Effector memory CD8-positive, alpha-beta T cell (primary cell): ENCODE measurements at places on chromosomes 6 and 20.

GRCh38 chr6:116465246-116465645 is 4.1 kb downstream of the CALHM6 start:
- DNase-seq = no peak

DNA sequence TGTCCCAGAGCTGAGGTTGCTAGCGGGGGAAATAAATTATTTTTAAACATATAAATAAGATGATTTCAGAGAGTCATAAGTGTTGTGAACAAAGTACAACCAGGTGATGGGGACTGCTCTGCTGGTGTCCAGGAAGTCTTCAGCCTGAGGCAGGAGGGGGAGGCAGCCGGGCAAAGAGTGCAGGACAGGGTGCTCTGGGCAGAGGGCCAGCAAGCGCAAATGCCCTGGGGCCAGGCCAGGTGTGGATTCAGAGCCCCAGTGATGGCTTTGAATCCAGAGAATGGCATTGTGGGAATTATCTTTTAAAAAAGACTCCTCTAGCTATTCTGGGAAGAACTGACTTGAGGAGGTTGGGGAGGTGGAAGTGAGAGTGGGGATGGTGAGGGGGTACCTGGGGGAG is 1.6 kb downstream of the CLPSL1 start:
- DNase-seq = no peak

DNA sequence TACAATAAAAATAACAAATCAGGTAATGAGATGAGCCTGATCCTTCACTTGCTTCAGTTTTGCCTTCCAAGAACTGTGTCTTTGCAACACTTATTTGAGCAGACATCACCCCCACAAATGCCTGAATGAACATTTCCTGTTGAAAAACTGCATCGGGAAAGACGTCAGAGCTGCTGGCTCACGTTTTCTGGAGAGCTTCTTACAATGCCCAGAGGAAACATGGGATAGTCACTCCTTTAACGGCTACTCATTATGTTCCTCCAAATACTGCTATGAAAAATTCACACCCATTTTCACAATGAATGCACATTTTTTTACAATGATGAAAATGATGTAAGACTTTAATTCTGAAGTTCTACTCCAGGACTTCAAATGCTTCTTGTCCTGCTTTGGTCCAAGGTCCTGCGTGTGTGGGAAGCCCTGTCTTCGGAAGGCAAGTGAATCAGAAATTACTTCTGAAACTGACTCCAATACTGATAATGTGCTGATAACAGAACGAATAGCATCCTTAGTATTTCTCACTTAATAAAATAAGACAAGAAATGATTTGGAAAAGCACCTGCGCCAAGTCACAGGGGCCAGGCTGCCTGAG is 238.0 kb downstream of the ANKRD60 start:
- no peak for DNase-seq

GRCh38 chr6:81929828-81930227 is 177.3 kb upstream of the TENT5A start:
- no peak for DNase-seq

- no peak for DNase-seq
These were observed 99.6 kb downstream of the PREX1 start for GRCh38 chr20:48728042-48728825.

- no peak for DNase-seq
These were observed 949 bp downstream of the KIFC1 start for GRCh38 chr6:33392595-33392948.

DNA sequence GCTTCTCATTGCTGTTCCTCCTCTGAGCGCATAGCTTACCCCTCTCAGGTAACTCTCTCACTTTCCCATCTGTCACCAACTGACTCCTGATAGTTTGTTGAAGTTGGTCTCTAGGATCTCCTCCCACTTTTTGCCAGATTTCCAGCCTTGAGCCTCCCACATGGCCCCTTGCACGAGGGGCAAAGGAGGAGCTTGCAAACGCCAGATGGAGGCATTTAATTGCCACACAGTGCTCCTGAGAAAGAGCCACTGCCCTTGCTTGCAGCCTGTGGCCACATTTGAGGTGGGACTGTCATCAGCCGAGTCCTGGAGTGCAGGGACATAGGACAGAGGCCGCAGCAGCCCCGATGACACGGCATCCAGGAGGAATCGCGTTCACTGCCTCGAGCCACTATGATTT is 348.7 kb downstream of the SMOC2 start:
- DNase-seq = no peak

- peak; percentile 5 for DNase-seq
These were observed 30.3 kb downstream of the TBPL1 start for GRCh38 chr6:133983099-133983939.

DNA sequence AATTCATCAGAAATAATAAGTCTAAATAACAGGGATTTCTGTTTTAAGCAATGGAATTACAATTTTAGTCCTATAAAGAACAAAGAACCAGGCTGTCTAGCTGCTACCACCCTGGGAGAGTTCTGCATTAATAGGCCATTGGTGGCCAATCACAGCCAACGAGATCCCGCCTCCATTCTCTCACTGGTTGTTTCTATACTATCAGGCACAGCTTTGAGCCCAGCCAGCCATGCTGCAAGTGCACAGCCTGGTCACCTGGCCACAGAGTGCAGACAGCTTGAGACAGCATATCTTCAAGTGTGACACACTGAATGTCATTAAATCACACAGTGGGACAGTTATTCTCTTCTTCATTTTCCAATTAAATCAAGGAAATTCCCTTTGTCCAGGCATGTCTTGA is 16.1 kb upstream of the RAB22A start:
- DNase-seq = no peak

DNA sequence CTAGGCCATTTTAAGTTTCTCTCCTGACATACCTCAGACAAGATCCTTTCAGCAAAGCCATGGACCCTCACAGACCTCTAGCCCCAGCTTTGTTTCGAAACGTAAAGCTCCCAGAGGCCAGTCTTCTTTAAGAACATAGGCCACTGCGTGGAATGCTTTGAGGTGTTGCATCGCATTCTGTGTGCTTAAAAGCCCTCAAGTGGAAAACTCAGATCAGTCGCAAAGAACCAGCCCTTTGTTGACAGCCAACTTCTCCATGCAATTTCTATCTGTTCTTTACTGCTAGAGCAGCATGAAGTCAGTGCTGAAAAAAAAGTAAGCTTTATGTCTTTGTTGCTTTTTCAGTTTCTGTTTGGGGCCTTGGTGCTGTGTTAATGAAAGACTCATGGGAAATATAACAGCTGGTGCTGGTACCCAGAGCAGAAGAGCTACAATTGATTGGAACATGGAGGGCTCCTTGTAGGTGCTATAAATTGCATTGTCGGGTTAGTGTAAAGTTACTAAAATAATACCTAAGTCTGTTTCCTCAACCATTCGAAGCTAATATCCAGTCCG is 142.6 kb downstream of the MAP3K7 start:
- DNase-seq = no peak

GRCh38 chr20:60288945-60289344 is 330.7 kb downstream of the CDH26 start:
- DNase-seq = no peak

DNA sequence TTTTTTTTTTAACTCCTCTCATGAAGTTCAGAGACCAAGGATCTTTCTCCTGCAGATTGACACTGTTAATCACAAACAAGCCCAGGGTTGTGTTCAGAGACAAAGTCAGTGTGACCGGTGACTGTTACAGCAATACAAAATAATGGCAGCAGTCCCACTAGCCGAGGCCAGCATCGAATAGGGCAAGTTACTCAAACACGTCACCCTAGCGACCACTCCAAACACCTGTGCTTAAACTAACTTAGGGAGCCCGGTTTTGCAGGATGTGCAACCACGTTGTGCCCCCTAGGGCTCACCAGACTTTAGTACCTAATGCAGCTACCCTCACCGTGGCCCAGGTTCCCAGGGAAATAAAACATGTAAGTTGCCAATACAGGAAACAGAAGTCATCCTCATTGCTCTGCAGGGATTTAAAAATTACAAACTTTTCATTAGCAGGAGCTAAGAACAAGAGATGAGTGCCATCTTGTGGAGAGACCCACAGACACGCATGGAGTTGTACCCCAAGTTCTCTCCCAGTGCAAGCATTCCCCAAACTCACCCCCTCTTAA is 38.1 kb downstream of the FAM50B start:
- no peak for DNase-seq

DNA sequence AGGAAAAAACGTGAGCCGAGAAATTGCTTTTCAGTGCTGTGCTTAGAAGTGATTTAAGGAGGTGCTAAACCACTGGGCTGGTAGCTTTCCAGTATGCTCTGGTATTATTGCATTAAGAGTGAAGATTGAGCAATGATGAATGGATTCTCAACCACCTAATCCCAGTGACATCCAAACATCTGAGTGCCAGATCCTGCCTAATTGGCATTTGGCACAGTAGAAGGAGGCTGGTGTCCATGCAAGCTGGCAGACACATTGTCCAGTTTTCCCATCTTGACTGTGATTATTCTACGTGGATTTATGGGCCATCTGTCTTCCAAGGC is 398.0 kb upstream of the PLCB4 start:
- DNase-seq = no peak

DNA sequence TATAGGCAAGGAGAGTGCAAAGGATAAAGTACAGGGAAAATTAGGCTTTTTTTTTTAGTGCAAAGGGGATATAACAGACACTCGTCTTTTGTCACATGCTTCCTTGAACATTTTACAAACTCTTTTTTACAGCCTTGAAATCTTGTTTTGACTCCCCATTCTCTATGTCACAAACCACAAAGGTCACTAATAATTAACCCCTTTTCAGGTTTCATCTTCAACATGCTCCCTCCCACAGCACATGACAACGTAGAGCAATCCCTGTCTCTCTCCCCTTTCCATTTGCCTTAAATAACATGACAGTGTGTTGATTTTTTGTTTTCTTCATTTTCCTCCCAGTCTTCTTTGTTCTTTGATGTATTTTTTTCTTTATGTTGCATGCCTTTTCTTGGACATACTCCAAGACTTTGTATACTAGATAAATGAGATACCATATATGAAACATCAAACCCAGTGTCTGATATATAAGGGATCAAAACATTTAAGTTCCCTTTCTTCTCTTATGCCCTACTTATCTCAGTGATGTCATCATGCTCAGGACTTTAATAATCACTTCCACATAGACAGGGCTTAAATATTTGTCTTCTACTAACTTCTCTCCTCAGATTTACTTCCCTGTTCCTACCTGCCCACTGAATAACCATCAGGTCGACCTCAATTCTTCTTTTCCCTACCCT is 378.7 kb upstream of the HSF2 start:
- DNase-seq = no peak

GRCh38 chr20:815914-816606 is 17.5 kb upstream of the FAM110A start:
- DNase-seq = peak; percentile 58

- no peak for DNase-seq
These were observed 89.7 kb downstream of the FOXF2 start for GRCh38 chr6:1479095-1479494.

GRCh38 chr20:52279706-52280105 is 88.1 kb upstream of the ZFP64 start:
- no peak for DNase-seq

GRCh38 chr20:10853176-10853575 is 179.4 kb upstream of the JAG1 start:
- DNase-seq = no peak

- no peak for DNase-seq
These were observed 212.3 kb downstream of the TFAP2A start for GRCh38 chr6:10202581-10202980.

- no peak for DNase-seq
These were observed 25.7 kb upstream of the OGFRL1 start for GRCh38 chr6:71262914-71263313.

DNA sequence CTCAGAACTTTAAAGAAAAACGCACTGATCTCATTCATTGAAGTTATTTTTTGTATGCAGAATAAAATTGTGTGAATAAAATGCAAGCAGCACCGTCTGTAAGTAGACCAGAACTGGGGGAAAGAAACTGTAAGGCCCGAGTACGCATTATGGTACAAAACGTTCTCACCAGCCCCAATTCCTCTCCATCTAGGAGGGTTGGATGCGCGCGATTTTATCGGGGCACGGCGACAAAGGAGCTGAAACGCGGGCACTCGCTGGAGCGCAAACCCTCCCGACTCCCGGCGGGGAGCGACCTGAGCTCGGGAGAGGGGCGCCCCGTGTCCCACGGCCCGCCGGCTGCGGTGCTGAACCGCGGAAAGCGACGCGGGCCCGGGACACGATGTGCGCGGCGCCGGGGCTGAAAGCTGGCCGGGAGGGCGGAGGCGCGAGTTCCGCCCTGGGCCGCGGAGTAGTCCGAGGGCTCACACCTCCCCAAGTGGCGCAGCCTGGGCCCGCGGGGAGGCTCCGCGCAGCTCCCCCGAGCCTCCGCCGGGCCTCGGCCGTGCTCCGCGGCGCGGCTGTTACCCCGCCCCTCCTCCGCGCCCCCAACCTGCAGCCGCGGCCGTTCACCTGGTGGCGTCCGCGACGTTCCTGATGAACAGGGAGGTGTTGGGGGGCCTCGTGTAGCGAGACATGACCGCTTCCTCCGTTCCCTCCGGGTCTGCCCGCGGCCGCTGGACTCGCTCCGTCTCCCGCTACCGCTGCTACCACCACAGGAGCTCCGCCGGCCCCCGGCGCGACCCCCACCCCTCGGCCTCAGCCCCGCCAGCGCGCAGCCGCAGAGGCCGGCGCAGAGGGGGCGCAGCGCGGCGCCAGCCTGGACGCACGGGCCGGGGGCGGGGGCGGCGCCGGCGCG is at the start of gene SRSF12:
SRSF12 (minus strand) TSS at position 861 of the 898 bp plus-strand sequence; CDS start at position 677, 184 bp downstream.
- peak; percentile 30 for DNase-seq

DNA sequence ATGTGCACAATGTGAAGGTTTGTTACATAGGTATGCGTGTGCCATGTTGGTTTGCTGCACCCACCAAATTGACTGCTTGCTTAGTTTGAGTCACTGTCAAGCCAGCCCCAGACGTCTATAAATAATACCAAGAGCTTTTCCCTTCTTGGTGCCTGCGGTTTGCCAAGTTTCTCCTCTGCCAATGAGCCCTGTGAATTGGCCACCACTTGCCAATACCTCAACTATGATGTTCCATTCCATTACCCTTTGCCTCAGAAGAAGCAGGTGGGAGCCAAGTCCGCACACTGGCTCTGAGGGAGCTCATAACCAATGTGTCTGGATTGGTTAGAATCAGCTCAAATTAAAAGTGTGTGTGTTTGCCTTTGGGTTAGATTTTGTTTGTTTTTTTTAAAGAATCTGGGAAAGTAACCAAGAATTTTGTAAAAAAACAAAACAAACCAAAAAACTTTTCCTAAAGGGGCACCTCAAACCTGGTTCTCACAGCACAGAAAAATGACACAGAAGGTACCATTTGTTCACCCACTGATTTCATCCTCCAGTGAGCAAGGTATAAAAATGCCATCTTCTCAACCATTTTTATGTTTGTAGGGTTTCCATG is 244.7 kb upstream of the PRND start:
- no peak for DNase-seq

- no peak for DNase-seq
These were observed 13.6 kb upstream of the GATA5 start for GRCh38 chr20:62489186-62489931.

GRCh38 chr6:4903751-4904370 is 100.0 kb downstream of the RPP40 start:
- no peak for DNase-seq

DNA sequence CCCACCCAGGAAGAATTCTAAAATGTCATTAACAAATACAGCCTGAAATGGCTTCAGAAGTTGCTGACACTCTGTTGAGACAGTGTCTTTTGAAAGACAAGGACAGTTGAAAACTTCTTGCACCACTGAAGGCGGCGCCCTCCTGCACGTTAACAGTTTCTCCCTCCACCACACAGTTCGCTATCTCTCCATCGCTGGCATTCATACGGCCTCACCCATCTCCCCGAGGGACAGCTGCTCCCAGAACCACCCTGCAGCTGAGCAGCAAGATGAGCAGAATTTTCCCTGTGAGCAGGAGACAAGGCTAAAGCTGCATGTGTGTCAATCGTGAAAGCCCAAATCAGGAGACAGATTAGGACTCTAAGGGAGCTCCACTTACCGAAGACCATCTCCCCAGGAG is 113.3 kb downstream of the LY86 start:
- no peak for DNase-seq

GRCh38 chr20:36555248-36555647 is 13.9 kb downstream of the MYL9 start:
- DNase-seq = no peak
